Esophagus squamous epithelium (tissue), 5 donors: ENCODE measurements at places on chromosomes 7 and 10.

DNA sequence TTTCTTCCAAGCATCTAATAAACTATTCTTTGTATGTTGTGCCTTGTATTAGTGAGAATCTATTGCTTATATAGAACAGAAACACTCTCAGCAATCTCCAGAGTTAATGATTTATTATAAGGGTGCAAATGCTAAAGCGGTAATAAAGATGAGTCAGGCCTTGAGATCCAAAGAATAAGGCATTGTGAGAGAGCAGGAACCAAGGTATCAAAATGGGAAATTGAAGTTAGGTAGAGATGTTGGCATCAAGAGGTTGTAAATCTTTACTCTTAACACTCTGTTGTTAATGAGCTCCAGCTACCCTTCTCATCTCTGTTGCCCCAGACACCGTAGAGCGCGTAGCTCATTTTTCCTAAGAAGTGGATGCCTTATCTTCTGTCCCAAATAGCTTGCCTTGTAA, 375.2 kb downstream of the ARL4A start:
- DNase-seq: no peak

GRCh38 chr7:78842068-78842467, 611.4 kb downstream of the MAGI2 start:
- no peak for DNase-seq

DNA sequence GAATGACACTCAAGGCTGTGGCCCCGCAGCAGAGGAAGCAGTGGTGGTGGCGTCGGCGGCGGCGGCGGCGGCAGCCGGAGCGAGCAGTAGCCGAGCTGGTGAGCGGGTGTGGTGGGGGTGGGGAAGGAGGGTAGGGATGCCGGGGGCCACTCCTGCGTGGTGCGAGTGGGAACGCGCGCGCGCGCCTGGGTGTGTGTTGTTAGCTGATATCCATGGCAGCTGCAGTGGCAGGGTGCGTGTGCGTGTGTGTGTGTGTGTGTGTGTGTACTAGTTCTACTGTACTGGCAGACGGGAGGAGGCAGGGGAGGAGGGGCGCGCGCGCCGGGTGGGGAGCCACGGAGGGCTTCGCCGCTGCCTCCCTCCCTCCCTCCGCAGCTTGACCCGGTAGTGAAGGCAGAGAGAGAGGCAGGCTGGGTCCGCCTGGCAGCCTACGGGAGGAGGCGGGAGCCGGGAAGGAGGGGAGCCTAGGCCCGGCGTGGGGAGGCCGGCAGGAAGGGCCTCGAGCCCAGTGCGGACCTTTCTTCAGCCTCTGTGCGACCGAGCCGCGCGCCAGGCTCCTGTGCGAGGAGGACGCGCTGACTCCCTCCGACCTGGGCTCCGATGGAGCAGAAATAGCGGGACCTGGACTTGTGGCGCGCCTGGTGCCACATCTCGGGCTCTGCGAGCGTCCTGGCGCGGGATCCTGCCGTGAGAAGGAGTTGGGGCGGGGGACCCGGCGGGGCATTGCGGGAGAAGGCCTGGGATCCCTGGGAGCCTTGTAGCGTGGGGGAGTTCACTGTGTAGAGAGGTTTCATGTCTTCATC, at the start of gene MAGI2:
MAGI2 (minus strand) TSS at position 110 of the 803 bp plus-strand sequence. CDS start 347 bp downstream, outside the sequence.
- peak; percentile 3 for DNase-seq

- no peak for DNase-seq
Observed at GRCh38 chr10:78529262-78529661, 495.6 kb downstream of the RPS24 start.

DNA sequence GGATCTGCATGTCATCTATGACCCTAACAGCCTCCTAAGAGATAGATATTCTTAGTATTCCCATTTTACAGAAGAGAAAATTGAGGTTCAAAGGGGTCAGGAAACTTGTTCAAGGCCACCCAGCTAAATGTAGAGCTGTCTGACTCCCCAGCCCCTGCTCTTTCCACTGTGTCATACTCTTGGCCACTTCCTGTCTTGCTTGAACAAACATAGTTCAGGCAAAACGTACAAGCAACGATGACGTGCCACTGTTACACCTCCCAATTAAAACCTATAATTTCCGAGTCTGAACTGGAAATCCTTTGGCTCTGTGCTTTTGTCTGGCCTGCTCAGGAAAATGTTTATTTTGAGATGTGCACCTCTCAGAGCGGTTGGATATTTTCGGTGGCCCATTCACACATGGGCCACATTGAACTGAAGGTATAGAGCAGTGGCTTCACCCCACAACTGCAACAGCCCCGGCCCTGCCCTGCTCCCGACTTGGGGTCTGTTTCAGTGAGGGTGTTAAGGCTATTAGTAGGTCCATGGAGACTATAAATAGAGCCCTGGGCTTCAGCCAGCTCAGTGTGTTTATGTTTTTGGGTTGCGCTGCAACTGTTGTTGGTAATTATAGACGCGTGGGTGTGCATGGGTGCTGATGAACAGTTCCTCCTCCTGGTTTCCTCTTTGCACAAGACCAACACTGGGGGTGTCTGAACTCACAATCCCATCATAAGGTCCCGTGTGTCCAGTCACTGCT, 172.3 kb upstream of the ADO start:
- no peak for DNase-seq

- DNase-seq: no peak
Observed at GRCh38 chr7:134996097-134996550, 9.8 kb downstream of the AGBL3 start.

GRCh38 chr7:140160308-140160707, 16.5 kb downstream of the KDM7A start:
- DNase-seq: no peak
